ENCODE measurements at places on chromosomes 11 and 22.

DNA sequence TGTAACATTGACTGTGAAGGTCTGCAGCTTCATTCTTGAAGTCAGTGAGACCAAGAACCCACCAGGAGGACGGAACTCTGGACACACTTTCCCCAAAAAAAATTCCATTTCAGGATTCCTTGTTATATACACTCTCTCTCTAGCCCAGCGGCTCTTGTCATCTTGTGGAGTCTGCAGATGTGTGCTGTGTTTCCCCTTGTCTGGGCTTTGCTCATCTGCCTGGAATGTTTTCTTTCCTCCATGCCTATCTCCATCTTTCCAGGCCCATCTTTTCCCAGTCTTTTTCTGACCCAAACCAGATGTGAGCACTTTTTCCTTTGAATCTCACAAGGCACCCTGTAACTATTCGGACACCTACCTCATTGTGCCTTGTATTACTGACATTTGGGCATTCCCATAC is 5.1 kb upstream of the DRG1 start:
- DNase-seq = no peak

DNA sequence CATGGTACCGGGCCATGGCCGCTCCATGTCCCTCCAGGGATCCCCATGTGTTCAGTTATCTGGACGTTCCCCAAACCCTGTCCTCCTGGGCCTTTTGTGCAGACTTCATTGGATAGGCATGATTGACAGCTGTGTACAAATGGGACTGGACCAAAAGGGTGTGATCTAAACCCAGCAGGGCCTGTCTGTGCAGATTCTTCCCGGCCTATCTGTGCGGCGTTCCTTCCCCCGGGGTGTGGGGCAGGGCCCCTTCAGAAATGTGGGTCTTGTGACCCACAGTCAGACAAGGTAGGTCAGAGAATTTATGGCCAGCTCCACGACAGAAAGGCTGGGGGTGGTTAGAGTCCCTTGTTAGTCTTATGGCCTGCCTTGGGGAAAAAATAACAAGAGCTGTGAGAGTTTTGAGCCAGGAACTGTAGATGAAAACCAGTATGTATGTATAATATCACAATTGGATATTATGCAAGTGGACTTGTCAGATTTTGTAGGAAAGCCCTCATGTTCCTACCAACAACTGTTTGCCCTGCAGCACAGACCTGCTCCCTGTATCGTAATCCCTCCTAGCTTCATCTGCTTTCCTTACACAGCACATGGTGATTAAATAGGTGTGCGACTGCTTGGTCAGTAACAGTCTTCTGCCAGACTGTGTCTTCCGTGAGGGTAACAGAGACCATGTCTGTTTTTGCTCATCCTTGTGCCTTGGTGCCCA is 31.7 kb downstream of the AP2A2 start:
- DNase-seq = no peak

- DNase-seq = no peak
Observed at GRCh38 chr22:49051491-49052022, 776.1 kb downstream of the BRD1 start.

DNA sequence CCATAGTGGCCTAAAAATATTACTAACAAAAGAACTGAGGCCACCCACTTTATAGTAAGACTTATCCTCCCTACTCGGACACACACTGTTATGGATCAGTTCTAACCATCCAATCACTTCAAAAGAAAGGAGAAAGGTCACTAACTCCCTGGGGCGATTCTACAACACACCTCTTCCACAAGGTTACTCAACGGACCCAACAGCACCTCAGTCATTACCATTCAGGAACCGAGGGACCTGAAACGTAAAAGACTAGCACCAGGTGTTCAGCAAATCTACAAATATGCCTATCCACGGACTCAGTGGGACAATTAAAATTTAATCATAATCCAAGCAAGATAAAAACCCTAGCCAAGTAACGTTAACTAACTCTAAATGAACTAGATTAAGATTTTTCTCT is 1.6 kb downstream of the HNRNPUL2 start:
- DNase-seq = no peak

DNA sequence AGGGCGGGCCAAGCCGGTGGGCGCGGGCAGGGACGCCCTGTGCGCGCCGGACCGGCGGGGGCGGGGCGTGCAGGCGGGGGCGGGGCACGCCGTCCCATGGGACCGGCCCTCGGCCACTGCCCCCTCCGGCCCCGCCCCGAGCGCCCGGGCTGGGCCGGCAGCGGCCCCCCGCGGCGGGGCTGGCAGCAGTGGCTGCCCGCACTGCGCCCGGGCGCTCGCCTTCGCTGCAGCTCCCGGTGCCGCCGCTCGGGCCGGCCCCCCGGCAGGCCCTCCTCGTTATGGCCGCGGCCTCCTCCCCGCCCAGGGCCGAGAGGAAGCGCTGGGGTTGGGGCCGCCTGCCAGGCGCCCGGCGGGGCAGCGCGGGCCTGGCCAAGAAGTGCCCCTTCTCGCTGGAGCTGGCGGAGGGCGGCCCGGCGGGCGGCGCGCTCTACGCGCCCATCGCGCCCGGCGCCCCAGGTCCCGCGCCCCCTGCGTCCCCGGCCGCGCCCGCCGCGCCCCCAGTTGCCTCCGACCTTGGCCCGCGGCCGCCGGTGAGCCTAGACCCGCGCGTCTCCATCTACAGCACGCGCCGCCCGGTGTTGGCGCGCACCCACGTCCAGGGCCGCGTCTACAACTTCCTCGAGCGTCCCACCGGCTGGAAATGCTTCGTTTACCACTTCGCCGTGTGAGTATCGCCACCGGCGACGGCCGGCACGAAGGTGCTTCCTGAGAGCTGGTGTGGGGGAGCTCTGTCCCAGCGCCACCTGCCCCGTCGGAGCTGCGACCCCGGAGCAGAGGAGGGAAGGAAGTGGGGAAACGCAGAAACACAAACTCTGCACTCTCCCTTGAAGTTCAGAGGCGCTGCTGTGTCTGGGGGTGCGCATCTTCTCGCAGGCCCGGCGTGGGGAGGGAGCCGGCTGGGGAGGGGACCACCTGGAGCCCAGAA is at the start of gene KCNQ1:
Gene KCNQ1, plus strand, starts transcription at position 188 of the 925 bp plus-strand sequence. Its CDS starts 91 bp downstream, at position 279.
- DNase-seq = no peak

GRCh38 chr11:117072517-117073461 is 25.4 kb downstream of the SIK3 start:
- peak; percentile 96 for DNase-seq
